Lower leg skin (tissue), 4 donors: ENCODE measurements at places on chromosomes 16 and 17.
A peak's percentile ranks its signal among the peaks of the same experiment; 100 is the strongest.

GRCh38 chr16:30753596-30753995 is 5.4 kb downstream of the PHKG2 start:
- no peak for DNase-seq

GRCh38 chr17:62753562-62753961 is 54.6 kb downstream of the MARCHF10 start:
- no peak for DNase-seq

GRCh38 chr17:39617100-39617445 is 9.4 kb upstream of the NEUROD2 start:
- DNase-seq = no peak

- no peak for DNase-seq
Measured at GRCh38 chr16:23505180-23505665, 5.1 kb downstream of the GGA2 start.

GRCh38 chr16:3872216-3872895 is 8.2 kb downstream of the CREBBP start:
- no peak for DNase-seq

DNA sequence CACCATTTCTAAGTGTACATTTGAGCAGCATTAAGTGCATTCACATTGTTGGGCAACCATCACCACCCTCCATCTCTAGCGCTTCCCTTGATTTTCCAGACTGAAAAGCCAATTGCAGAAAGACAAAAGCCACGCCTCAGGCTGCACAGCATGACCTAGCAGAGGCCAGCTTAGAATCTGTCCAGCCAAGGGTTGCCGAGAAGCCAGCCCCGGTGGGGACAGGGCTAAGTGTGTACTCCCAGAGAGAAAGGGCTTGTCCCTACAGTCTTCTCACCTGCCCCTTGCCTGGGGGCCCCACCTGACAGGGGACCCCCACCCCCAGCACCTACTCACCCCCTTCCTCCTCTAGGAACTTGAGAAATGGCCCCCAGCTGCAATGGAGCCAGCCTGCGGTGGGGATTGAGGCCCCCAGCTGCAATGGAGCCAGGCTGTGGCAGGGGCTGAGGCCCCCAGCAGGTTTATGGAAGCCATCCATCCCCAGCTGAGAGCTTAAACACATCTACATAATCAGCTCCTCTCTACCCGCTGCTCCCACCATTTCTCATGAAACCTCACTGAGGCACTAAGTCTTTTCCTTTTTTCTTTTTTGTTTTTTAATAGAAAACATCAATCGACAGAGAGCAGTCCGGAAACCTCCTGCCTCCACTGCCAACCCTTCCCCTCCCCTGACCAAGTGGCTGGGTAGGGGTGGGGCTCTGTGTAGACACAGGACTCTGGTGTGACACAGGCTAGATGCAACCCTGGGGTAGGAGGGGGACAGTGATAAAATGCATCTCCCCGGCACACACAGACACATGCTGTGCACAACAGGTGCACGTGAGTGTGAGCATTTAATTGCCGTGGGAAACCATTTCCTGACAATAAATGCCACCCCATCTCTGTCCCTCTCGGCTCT is 77.9 kb downstream of the CCT6B start:
- DNase-seq = peak; percentile 48

GRCh38 chr17:81378941-81379511 is 16.2 kb upstream of the BAHCC1 start:
- peak; percentile 78 for DNase-seq

DNA sequence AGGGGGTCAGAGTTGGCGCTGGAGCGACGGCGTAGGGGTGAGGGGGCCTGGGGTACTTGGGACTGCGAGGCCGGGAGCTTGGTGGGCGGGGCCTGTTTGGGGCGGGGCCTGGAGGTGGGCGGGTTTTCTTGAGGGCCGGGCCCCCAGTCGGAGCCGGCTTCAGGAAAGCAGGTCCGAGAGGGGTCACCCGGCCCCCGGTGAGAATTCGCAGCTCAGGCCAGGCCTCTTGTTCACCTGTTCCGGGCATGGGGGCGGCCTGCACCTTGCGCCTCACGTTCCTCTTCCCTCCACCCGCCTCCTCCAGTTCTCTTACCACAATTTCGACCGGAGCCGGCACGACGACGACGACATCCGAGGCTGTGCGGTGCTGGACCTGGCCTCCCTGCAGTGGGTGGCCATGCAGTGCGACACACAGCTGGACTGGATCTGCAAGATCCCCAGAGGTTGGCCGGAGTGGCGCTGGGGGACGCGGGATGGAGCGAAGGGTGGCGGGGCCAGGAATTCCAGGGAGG is 52.5 kb downstream of the MRC2 start:
- no peak for DNase-seq
